Suprapubic skin (tissue), 4 donors: ENCODE measurements at places on chromosomes 6 and 20. TPM values are rescaled to one million over a fixed set of nuclear protein-coding genes. Genes with fewer than 3 reads are reported as not detected.

DNA sequence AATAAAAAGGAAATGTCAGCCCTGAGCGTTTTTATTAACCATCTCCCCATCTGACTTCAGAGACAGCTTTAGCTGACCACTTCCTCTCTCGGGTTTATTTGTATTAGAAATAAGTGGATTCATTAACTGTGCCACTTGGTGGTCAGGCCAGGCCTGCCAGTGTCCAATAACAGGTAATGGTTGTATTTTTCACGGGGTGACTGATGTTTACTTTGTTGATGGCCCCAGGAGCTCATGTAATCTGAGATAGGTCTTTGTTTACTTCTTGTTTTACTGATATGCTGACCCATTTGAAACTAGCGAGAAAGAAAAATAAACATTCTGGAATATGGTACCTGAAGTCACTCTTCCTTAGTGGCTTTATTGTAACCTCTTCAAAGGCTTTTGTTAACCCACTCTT, 504.3 kb upstream of the SLC35B3 start:
- H3K27ac ChIP-seq, result no peak overlapping the region
- peaks cover 5% of the 10 kb centered on the region for H3K4me1 ChIP-seq
- H3K4me3 ChIP-seq, result no peak overlapping the region
- no peaks in the 10 kb centered on the region for H3K36me3 ChIP-seq
- no peak for DNase-seq

DNA sequence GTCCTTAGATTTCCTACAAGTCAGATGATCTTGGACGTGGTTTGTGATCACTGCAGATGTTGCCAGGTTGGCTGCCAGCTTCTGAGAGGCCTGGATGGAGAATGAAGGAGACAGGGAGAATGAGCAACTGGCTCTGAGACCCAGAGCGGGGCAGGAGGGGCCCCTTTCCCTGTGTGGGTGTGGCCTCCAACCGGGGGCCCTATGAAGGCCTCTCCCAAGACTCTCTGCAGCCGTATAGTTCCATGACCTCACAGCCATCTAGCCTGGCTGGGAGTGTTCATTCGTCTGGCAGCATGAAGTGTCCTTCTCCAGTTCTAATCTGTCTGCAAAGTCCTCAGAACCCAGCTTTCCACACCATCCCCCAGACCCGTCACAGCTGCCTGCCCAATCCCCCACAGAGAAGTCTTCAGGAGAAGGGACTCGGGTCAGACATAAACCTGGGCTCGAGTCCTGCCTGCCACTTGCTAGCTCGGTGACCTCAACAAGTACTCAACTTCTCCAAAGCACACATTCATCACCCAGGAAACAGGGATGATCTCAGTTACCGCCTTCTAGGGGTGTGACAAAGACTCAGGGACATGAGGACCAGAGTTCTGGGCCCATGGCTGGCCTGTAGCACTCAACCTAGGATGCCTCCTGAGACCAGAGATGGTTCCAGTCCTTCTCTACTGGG, 122.6 kb downstream of the EDN3 start:
- no peaks in the 10 kb centered on the region for H3K4me1 ChIP-seq
- H3K27ac ChIP-seq, result no peak overlapping the region
- H3K4me3 ChIP-seq, result no peak overlapping the region
- H3K27me3 ChIP-seq, result peaks cover 5% of the 10 kb centered on the region
- no peak for DNase-seq

GRCh38 chr6:34947561-34947960, 58.5 kb downstream of the ANKS1A start:
- H3K36me3 ChIP-seq, result no peaks in the 10 kb centered on the region
- no peak overlapping the region for H3K4me3 ChIP-seq
- H3K4me1 ChIP-seq, result no peaks in the 10 kb centered on the region
- H3K27ac ChIP-seq, result no peak overlapping the region
- DNase-seq, result no peak
- H3K27me3 ChIP-seq, result no peaks in the 10 kb centered on the region

MUCL3 gene
- total RNA-seq, result not detected

PGC gene
- not detected for total RNA-seq
